Left hindlimb (tissue), 1 donor: ENCODE measurements at places on chromosomes 12 and 14.

DNA sequence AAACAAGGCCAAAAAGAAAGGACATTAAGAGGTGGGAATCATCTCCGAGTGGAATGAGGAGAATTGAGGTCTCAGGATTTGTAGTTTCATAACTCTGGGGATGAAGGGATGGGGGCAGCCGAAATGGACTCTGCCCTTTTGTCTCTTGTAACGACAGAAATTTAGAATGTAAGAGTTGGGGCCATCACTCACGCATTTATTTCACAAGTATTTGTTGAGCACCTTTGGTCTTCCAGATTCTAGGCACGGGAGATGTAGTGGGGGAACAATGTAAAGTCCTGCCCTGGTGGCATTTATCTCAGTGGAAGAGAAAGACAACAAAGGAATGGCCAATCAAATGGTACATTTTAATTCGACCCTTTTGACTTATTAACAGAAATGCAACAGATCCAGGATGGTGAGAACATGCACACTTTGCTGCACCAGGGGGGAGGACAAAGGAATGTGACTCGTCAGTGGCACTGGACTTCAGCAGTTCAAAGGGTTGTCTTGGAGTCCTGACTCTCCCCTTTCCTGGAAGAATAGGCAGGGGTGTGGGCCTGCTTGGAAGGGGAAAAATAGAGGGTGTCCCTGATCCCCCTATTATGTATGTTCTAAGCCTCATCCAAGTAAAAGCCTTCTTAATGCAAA lies 102.0 kb downstream of the TMEM30B start:
- no peak for DNase-seq

- DNase-seq = no peak
Measured at GRCh38 chr12:63045020-63045860, 105.8 kb downstream of the AVPR1A start.

GRCh38 chr12:129903956-129904829 lies at the start of gene TMEM132D:
TSS of gene TMEM132D (minus strand) at chr12:129904025.
- no peak for DNase-seq

- peak; percentile 84 for DNase-seq
Measured at GRCh38 chr14:102316338-102316742, 3.2 kb upstream of the ZNF839 start.

- no peak for DNase-seq
Measured at GRCh38 chr12:77601069-77601468, 229.6 kb upstream of the NAV3 start.

DNA sequence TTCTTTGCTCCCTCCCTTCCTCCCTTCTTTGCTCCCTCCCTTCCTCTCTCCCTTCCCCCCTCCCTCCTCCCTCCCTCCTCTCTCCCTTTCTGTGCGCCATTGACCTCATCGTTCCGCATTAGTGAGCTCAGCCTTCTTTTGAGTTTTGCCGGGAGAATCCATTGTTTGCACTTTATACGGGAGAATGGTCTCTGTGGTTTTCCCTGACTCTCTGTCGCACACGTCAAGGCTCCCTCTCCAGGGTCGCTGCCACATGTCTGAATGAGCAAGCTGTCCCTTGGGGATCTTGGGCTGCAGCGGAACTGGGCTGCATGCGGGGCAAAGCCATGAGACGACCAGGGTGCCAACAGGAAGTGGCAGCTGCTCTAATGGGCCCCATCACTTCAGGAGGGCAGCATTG lies 118.5 kb downstream of the GLT1D1 start:
- DNase-seq = no peak

DNA sequence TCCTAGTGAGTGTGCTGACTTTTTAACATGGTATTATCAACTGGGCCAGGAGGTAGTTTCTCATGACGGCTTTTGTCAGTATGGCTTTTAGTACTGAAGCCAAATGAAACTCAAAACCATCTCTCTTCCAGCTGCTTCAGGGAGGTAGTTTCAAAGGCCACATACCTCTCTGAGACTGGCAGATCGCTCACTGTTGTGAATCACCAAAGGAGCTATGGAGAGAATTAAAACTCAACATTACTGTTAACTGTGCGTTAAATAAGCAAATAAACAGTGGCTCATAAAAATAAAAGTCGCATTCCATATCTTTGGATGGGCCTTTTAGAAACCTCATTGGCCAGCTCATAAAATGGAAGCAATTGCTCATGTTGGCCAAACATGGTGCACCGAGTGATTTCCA lies 141.1 kb downstream of the HMGA2 start:
- no peak for DNase-seq

DNA sequence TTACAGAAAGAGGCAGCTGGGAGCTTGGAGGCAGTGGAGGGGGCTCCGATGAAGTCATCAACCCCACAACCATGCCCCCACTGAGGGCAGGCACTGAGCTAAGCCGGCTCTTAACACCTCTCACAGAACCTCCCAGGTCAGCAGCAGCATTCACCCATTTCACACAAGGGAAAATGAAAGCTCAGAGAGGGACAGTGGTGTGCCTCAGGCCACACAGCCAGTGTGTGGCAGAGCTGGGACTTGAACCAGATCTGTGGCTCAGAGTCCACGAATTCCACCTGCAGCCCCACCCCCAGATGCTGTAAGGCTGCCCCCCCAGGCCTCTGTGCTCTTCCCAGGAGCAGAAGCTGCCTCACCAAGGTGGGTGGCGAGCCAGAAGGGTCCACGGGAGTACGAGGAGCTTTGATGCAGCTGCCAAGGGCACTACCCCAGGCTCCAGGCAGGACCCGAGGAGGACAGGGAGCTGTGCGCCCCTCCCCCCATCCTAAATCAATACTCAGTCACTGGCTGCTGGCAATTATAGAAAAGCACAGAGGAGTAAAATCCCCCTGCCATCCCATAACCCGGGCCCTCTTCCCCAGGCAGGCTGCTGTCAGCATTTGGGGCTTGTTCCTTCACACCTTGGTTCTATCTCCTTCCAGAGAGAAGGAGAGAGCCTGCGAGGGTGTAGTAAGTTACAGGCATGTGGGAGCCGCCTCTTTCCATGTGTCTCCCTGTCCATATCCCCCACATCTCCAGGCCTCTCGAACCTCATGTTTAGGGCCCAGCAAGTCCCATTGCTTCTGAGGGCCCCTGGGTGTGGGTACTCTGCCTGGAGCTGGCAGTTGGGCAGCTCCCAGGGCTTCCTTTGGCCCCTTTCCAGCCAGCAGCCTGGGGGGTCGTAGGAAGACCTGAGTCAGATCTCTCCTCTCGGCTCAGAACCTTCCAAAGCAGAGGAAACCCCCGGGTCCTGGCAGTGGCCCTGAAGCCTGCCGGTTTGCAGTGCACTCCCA lies 47.6 kb downstream of the FAM222A start:
- no peak for DNase-seq

DNA sequence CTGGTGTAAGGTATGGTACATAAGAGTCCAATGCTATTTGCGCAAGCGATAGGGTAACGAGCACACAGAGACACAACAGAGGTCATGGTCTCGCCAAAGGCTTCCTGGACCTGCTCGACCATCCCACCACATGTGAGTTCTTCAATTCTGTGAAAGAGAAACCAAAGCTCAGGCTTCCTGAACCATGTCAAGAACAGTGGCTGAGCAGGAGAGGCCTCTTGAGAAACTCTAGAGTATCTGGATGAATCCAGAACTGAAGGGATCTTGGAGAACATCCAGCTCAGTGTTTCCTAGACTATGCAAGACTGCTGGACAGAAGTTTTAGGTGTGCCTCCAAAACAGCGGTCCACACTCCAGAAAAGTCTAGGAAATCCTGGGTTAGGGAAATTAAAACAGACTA lies 114.5 kb downstream of the TRAFD1 start:
- DNase-seq = no peak

GRCh38 chr12:132437943-132438700 lies 51.8 kb upstream of the FBRSL1 start:
- peak; percentile 73 for DNase-seq

GRCh38 chr12:11745113-11745512 lies 95.6 kb downstream of the ETV6 start:
- no peak for DNase-seq

GRCh38 chr14:61322011-61322798 lies 826 bp downstream of the PRKCH start:
- DNase-seq = no peak

GRCh38 chr12:103140286-103140685 lies 182.8 kb downstream of the ASCL1 start:
- no peak for DNase-seq

DNA sequence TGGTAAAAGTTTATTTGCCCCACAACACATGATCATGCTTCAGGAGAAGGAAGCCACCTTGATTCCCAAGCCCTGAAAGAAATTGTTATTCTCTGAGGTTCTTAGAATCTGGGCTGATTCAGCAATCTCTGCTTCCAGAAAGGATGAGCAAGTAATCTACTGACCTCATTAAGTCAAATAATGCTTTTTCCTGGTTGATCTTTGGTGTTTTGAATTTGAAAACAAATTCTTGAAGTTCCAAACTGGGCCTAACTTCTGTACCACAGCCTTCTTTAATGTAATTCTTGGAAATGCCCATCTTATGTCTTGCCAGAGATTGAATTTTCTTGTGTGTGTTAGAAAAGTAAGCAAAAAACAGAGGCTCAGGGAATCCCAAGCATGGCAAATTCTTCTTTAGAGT lies 319.2 kb upstream of the DDHD1 start:
- DNase-seq = no peak

- DNase-seq = no peak
Measured at GRCh38 chr14:101839236-101839635, 77.7 kb downstream of the PPP2R5C start.

DNA sequence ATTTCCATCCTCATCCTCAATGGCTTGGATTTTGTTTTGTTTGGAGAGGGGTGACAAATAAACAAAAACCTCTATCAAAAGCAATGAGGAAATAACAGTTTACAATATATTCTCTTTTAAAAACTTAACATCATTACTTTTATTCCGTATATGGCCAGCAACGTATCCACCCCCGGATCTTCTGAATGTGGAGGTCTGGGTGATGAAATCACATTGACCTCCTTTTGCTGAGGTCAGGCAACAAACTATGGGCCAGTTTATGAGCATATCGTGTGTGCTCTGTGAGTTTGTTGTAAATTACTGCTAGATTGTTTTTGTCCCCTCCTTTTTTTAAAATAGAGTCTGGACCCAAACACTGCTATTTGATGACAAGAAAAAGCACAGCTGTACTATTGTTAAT lies 178.1 kb downstream of the BCAT1 start:
- no peak for DNase-seq

- no peak for DNase-seq
Measured at GRCh38 chr14:74670726-74671411, 42.0 kb downstream of the AREL1 start.

DNA sequence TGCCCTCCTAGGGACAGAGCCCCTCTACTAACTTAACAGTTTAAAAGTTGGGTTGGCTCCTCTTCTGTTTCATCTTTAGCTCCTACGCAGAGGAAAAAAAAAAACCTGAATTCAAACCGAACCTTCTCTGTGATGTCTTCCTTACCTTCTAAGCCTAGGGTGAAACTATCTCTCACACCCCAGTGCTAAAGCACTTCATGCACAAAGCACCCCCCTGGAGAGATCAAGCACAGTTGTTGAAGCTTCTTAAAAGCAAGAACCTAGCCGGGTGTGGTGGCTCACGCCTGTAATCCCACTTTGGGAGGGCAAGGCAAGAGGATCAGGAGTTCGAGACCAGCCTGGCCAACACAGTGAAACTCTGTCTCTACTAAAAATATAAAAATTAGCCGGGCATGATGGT lies 37.6 kb downstream of the CORO1C start:
- no peak for DNase-seq

DNA sequence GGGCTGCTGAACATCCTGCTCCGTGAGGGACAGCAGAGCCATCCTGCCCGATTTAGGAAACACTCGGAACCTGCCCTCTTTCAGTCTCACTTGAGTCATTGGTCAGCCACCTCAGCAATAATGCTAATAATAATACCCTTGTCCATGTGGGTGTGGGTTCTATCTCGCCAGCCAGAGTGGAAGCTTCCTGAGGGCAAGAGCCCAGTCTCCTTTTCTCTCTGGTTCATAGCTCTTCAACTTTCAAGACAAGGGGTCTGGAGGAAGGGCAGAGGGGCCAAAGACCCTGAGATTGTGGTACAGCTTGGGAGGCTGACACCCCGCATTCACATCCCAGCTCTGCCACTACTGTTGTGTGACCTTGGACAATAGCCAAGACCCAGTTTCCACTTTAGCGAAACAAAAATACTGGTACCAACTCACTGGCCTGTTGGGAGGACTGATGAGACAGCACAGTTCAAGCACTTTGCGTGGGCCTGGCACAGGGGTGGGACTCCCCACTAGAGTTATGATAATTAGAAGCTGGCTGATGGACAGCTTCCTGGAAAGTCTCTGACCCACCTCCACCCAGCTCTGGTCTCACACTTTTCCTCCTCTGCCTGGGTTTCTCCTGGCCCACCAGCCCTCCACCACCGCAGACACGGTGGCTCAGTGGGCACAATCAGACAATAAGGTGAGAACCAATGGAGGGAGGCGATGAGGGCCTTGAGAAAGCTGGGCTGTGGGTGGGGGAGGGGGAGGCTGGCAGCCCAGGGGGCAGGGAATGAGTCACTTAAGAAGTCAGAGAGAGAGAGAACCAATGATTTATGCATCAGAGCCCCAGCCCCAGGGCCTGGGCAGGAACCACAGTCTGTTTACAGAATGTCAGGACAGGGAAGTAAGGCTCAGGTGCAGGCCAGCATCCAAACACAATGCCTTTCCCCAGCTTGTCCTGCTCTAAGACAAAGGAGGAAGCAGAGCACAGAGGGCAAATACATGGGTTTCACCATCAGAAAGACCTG lies 9.6 kb downstream of the FAIM2 start:
- peak; percentile 17 for DNase-seq

GRCh38 chr14:93430315-93431035 lies at the start of gene UNC79:
TSS of gene UNC79 (plus strand) at chr14:93430939. CDS start at chr14:93431030, 91 bp downstream.
- DNase-seq = peak; percentile 40

DNA sequence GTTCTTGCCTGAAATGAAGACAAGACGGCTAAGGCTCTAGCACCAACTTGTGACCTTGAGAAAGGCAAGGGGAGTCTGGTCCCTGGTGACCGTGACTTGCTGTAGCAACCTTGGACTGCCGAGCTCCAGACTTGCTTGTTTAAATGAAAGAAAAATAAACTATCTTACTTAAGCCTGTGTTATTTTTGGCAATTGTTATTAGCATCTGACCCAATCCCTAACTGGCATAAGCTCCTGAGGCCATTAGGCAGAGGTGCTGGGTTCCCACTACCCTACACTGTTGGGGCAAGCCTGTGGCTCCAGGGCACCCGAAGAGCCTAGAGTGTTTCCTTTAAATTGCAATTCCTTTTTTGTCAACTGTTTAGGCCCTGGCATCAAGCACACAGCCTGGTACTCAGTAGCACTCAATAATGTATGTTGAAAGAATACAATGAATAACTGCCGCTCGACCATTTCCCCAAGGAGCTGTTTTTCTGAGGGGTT lies 106.9 kb upstream of the HIF1A start:
- DNase-seq = no peak

DNA sequence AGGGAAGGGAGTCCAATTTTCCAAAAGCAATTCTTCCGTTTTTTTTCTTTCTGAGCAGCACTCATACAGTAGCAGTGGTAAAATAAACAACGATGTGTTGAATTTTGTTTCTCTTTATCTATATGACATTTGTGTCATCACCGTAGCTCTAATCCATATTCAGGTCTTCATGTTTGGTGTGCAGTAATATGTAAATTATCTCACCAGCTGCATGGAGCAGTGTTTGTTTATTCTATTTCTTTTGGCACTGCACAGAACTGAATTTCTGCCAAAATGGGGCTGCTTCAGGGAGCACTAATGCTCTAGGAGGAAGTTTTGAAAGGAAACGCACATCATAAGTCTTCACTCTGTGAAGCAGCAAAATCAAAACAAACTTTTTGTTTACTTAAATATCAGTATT lies 130.0 kb upstream of the NPAS3 start:
- DNase-seq = peak; percentile 53
